ENCODE measurements at places on chromosomes 16 and 17. TPM values are rescaled to one million over a fixed set of nuclear protein-coding genes. Genes with fewer than 3 reads are reported as not detected.
A peak's percentile ranks its signal among the peaks of the same experiment; 100 is the strongest.

Gene TNFRSF13B
- total RNA-seq = not detected

DNA sequence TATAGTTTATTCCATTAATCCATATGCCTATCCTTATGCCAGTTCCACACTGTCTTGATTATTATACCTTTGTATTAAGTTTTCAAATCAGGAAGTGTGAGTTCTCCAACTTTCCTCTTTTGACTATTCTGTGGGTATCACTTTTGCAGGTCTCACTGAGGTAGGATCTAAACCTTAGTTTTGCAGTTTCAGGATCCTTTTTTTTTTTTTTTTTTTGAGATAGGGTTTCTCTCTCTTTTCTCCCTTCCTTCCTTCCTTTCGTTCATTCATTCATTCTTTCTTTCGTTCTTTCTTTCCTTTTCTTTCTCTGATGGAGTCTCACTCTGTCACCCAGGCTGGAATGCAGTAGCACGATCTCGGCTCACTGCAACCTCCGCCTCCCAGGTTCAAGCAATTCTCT, 71.6 kb downstream of the CHD9 start:
- DNase-seq = no peak

Gene C17orf50
- total RNA-seq = not detected

DNA sequence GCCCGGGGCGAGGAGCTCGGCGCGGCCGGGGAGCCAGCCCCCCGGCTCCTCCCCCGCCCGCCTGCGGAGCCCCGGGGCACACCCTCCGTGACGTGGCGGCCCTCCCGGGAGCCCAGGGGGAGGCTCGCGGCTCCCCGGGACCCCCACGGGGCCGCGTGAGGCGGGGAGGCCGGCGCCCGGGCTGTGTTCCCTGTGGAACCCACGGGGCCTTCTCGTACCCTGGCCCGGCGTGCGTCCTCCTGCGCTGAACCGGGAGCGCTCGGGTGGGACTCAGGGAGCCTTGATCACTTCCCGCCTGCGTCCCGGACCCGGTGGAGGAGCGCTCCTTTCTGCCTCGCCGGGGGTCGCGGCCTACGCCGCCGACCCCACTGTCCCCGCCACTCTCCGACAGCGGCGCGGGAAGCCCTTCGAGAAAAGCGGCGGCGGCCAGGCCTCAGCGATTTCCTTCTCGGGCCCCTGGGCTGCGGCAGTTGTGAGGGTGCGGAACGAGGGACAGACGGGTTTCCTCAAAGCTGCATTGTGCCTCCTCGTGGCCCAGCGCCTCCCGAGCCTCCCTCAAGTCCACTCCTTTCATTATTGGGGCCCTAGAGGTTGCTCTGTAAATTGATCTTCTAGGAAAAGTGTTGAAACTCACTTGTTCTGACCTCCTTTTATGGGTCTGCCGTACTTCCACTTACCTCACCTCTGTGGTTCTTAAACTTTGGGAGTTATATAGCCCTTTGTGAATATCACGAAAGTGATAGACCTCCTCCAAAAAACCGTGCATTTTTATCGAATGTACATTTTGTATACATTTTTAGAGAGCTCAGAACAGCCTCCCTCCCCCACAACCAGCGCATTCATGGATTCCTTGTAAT, 597 bp downstream of the LIG3 start:
- peak; percentile 89 for DNase-seq

GRCh38 chr17:10622617-10623485, 34.3 kb downstream of the MYH3 start:
- no peak for DNase-seq

Gene NOXO1
- not detected for total RNA-seq

- DNase-seq = peak; percentile 72
Measured at GRCh38 chr17:32519228-32520103, 32.7 kb downstream of the CDK5R1 start.

Gene ZACN
- total RNA-seq = not detected

Gene HOXB13
- not detected for total RNA-seq

DNA sequence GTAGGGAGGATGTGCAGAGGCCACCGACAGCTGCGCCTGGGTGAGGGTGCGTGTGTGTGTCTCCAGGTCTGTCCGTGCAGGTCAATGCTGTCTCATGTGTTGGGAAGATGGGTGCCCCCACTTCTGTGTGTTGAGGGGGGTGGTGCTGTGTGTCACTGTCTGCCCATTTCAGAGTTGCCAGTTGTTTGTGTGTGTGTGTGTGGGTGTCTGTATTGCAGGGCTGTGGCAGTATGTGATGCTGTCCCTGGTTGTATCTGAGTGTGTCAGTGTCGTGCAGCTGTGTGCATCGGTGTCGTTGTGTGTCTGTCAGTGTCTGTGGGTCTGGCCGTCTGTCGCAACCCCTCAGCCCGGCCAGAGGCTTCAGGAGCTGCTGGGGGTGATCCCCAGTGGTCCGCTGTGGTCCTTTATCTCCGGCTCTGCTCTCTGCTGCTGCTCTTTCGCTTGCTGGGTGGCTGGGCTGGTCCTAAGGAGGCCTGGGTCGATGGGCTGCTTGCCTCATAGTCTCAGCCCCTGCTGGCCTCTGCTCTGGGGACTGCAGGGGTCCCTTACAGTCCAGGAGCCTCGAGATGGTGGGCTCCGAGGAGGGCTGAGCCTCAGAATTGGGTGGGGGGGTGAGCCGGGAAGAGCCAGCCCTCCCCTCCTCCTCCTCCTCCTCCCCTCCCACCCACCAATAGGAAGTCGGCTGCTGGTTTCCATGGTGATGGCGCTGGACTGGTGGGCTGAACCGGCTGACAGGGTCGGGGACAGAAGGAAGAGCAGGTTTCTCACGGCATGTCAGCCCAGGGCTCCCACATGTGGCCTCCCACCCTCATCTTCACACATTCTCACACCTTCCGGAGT, at the start of gene TSPOAP1:
TSS of gene TSPOAP1 (minus strand) at position 601 of the 840 bp plus-strand sequence. CDS start 875 bp downstream, outside the sequence.
- peak; percentile 41 for DNase-seq

DNA sequence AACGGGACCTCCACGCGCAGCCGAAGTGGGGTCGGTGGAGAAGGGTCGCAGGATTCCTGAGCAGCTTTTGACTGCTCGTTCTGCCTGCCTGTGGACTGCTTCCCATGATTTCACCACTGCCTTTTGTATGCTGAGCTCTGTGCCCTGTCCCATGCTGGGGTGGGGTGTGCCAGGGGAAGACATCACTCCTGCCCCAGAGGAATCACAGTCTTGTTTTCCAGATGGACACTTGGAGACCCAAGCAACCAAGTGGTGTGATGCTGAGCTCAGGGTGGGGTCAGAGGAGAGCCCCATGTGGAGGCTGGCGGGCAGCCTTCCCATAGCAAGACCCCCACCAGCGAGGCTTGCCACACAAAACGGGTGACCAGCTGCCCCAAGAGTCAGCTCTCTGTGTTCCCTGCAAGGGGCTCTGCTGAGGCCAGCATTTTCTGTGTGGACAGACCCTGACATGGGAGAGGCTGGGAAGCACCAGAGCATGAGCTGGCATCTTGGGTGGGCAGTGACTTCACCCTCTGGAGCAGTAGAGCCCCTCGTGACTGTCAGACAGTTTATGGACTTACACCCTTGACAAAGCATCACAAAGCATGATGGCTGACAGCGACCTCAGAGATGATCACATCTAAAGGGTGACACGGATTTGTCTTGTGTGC, 111.9 kb downstream of the GNAO1 start:
- no peak for DNase-seq

DNA sequence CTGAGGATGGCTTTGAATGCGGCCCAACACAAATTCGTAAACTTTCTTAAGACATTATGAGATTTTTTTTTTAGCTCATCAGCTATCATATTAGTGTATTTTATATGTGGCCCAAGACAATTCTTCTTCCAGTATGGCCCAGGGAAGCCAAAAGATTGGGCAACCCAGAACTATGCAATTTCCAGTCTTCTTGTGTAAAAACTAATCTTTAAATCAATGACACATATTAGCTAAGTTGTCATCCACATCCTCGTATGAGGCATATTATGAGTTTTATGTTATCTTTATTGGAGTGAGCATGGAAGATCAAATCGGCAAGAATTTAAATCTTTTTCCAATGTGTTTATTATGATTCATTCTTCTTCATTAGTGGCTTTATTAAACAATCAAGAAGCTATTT, 198.6 kb upstream of the HSBP1 start:
- no peak for DNase-seq

GRCh38 chr16:52708476-52708875, 161.5 kb upstream of the TOX3 start:
- DNase-seq = no peak

Gene CHP2
- total RNA-seq = not detected

DNA sequence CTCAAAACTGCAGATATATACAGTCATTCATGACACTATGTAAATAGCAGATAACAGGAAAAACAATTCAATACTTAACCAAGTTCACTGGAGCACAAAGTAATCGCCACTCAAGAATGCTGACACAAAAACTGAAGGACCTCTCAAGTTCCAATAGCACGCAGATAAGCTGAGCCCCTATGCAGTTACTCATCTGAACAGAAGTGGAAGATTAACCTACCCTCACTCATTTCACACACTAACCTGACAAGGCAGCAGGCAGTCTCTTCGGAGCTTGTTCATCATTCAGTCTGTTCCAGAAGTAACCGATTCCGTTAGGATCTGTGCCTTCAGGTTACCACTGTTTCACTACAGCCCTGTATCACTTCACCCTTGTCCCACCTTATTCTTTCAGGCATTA, 6.0 kb downstream of the HELZ start:
- DNase-seq = no peak

DNA sequence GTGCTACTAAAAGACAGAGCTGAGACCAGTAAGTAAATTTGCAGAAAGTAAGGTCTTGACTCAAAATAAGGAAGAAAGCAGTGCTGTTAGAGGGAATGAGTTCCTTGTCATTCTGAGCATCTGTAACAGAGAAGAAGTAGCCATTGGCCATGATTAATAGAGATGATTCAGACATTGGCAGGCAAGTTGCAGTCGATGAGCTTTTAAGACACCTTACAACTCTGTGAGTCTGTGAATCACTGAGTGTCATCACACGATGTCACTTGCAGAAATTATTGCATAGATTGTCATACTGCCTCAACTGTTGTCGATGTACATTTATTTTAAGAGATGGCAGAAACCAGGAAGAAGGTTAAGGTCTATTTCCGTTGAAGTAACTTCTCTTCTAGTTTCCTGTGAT, 201.1 kb upstream of the CDH13 start:
- DNase-seq = no peak

- DNase-seq = no peak
Measured at GRCh38 chr17:41785091-41785858, 1.2 kb downstream of the JUP start.

Gene MYH1
- 0.10 TPM for total RNA-seq

Gene SLC16A11
- 0.47 TPM for total RNA-seq

DNA sequence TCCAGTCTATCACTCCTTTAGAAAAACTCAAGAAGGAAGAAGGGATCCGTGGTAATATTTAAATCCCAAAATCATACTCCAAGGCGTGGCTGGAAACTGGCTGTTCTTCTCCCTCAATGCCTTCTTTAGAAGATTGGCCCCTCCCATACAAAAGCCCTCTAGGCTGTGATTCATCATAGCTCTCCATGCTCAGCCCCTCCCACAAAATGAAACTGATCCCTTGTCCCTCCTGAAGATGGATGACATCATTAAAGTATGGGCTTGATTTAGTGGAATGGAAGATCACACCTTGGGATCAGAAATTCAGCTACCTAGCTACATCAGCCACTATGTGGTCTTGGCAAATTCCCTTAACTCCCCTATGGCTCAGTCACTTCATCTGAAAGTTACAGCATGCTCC, 4.1 kb downstream of the GRIN2A start:
- DNase-seq = no peak

DNA sequence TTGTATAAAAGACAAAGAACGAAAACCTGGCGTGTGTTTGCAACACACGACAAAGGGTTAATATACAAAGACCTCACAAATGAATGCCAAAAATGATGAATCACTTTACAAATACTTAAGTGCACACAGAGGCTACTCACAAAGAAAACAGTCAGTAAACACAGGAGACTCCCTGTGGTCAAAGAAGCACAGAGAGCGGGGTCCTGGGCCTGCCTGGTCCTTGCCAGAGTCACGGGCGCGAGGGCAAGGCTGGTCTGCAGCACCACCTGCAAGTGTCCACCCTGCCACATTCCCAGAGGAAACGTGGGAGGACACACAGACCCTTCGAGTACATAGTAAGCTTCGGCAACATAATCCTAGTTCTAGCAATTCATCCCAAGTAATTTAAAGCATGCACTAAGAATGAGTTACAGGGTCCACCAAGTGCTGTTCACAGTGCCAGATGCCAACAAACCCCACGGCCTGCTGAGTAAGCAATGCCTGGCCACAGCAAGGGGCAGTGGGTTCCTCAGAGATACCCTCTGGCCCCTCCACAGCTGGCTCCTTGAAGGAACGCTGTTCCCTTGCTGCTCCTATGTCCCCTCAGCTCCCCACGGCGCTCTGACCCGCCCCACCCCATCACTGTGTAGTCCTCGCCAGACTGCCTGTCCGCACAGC, 24.6 kb upstream of the FAAP100 start:
- no peak for DNase-seq

GRCh38 chr16:53745753-53746266, 41.9 kb downstream of the FTO start:
- no peak for DNase-seq

DNA sequence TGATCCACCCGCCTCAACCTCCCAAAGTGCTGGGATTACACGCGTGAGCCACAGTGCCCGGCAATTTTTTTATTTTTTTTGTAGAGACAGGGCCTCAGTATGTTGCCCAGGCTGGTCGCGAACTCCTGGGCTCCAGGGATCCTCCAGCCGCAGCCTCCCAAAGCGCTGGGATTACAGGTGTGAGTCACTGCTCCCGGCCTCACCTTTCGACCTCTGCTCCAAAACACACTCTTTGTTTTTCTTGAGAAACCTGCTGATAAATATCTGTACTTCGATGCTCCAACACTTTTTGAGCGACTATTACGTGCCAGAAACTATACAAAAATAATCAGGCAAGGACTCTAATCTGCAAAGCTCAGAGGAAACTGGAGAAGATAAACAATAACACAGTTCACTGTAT, 1.0 kb downstream of the MED1 start:
- DNase-seq = no peak

- no peak for DNase-seq
Measured at GRCh38 chr17:63275318-63275970, 170.7 kb downstream of the CYB561 start.

GRCh38 chr17:1958134-1958881, 66.8 kb downstream of the RTN4RL1 start:
- no peak for DNase-seq

DNA sequence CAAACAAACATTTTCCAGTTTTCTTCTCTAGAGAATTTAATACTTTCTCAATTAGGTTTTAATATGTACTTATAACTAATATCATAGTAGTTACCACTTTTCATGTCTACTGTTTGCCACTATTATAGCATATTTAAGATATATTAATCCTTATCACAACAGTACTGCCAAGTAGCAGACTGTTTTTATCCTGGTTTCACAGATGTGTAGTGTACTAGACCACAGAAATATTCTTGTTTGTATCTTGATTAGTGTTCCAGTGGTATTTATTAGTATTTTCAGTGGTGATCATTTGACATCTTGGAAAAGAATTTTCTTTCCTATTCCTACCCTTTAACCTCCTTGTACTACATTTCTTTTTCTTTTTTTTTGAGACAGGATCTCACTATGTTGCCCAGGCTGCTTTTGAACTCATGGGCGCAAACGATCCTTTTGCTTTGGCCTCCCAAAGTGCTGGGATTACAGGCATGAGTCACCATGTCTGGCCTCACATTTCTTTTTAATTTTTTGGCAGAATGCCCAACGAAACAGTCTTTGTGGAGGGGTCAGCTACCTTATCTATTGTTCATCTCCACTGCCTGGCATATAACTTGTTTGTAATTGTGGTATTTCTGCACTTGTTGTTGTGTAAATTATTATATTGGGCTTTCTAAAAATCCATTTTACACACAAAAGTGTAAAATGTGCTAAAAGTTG, 27.2 kb downstream of the MAP2K4 start:
- no peak for DNase-seq

Gene RAB26
- total RNA-seq = 1.7 TPM

Gene MARCHF10
- total RNA-seq = not detected

Gene GLOD4
- 29.9 TPM for total RNA-seq
